ENCODE measurements at places on chromosomes 3 and 15.

- no peak for DNase-seq
Measured at GRCh38 chr3:184602372-184603150, 41.0 kb downstream of the EPHB3 start.

- no peak for DNase-seq
Measured at GRCh38 chr3:120821426-120821825, 78.9 kb downstream of the GTF2E1 start.

- no peak for DNase-seq
Measured at GRCh38 chr3:188905547-188905946, 266.2 kb upstream of the TPRG1 start.

- no peak for DNase-seq
Measured at GRCh38 chr15:69824075-69824876, 273.4 kb downstream of the TLE3 start.

- no peak for DNase-seq
Measured at GRCh38 chr15:92909136-92909781, 9.1 kb downstream of the CHD2 start.

DNA sequence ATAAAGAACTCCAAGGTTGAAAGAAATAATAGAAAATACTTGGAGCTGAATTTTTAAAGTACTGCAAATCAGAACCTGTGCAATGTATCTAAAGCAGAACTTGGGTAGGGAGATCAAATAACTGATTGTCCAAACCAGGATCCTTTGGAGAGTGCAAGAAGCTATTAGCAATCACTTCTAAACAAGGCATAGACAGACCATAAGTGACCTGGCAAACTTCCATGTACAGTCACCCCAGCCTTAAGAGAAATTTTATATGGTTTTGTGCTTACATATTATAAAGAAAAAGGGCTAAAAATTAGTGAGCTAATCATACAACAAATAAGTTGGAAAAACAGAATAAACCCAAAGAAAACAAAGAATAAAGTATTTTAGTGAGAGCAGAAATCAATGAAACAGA, 35.2 kb downstream of the ETV5 start:
- DNase-seq: no peak

DNA sequence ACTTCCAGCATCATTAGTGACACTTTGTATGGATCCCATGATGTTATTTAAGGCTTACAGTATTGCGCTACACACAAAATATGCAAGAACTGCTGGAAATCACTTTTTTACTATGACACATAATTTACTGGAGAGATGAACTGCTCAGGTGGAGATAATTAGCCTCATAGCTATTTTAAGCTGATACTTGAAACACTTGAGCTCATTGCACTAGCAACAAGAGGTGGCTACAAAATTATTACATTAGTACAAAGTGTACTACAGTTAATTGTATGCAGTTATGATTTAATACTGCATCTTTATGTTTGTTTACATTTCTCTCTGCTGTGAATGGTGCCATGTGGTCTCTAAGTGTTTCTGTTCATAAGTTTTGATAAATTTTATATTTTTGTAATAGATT, 6.5 kb upstream of the LZTFL1 start:
- DNase-seq: no peak

- no peak for DNase-seq
Measured at GRCh38 chr3:178083906-178084866, 452.1 kb upstream of the KCNMB2 start.

- DNase-seq: no peak
Measured at GRCh38 chr3:182486463-182486862, 306.8 kb upstream of the ATP11B start.

GRCh38 chr3:51716805-51717204, 9.9 kb downstream of the GRM2 start:
- DNase-seq: no peak

- DNase-seq: no peak
Measured at GRCh38 chr3:28935146-28935545, 345.7 kb upstream of the RBMS3 start.

DNA sequence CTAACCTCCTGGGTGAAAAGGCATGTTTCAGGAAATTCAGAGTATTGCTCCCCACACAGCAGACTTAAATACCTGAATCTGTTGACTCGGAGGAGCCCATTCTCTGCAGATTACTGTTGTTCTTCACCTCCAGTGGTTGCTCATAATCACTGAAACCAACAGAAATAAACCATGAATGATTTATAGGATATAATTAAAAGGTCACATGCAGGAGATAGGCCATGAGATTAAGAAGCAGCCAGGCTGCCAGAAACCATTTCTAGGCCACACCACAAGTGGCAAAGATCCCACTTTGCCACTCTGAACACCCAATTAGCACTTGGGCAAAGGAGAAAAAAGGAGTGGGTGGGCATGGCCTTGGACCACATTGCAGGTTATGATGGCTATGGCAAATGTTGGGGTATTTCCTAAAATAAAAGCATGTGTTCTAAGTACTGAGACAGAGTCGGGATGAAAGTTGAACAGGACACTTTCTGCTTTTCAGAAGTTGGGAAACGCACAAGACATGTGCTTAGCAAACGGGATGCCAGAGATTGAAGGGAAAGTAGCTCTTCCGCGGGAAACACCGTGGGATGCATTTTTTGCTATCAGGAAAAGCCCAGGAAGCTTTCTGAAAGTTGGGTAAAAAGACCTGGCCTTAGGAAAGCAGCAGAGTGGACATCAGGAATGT, 1.5 kb downstream of the CDC25A start:
- DNase-seq: no peak

- no peak for DNase-seq
Measured at GRCh38 chr3:172115787-172116186, 76.4 kb downstream of the FNDC3B start.

DNA sequence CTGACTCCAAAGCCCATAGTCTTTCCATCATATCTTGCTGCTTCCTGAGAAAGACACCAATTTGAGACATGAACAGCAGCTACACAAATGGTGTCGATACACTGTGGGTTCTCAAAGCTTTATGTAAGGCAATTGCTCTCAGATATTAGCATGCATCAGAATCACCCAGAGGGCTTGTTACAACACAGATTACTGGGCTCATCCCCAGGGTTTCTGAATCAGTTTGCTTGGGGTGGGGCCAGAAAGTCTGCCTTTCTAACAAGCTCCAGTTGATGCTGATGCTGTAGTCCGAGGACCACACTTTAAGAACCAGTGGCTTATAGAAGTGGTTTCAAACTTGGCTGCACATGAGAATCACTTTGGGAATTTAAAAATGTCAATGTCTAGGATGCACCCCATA, 86.5 kb downstream of the SEMA6D start:
- no peak for DNase-seq

DNA sequence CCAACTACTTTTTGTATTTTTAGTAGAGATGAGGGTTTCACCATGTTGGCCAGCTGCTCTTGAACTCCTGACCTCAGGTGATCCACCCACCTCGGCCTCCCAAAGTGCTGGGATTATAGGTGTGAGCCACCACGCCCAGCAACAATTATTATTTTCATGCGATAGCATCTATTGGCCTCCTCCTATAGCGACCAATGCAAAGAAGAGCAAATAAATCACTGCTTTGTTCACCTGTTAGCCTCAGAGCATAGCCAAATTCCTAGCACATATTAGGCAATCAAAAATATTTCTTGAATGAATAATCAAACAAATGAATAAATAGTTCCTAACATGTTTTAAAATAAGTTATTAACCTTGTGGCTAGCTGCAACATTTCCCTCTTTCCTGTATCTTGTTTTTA, 36.8 kb upstream of the TNFSF10 start:
- no peak for DNase-seq

DNA sequence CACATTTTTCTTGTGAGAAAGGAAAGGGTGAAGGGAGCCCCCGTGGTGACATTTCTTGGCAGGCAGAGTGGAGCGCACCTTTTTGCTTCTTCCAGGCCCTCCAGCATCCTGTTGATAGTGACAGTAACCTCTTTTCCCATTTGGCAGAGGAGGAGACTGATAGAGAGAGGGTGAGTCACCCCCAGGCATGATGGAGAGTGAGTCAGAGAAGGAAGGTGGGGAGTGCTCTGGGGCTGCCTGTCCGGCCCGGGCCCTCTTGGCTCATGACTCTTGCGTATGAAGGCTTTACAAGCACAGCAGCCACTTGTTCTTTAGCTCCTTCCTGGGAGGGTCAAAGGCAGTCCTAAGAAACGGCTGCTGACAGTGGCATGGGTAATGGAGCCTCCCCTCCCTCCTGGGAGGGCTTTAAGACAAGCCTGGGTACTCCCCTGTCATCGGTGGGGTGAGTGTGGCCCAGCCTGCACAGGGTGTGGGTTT, 16.0 kb downstream of the ANKRD63 start:
- DNase-seq: no peak

GRCh38 chr15:81215983-81216382, 19.3 kb downstream of the IL16 start:
- no peak for DNase-seq

DNA sequence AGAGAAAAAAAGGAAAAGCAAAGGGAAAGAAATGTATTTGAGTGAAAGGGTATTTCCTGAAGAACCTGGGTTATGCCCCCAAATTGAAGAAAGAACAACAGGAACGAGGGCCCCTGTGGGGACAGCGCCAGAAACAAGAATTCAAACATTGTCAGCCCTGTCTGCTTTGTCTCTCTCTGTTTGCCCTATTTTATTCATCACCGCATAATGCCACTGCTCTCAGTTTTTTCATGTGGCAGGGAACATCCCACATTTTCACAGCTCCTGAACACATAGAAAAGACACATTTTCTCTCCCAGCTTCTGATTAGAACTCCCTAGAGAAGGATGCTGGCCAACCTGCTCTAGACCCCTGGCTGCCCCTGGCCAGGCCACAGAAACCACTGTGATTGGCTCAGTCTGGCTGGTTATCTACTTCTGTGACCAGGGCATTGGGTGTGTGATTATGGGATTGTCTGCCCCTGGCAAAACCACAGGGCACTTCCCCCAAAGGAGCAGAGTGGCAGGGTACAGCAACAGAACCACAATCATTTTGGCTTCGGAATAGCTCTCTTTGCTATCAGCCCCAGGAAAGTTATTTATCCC, 31.3 kb upstream of the CCDC54 start:
- no peak for DNase-seq

DNA sequence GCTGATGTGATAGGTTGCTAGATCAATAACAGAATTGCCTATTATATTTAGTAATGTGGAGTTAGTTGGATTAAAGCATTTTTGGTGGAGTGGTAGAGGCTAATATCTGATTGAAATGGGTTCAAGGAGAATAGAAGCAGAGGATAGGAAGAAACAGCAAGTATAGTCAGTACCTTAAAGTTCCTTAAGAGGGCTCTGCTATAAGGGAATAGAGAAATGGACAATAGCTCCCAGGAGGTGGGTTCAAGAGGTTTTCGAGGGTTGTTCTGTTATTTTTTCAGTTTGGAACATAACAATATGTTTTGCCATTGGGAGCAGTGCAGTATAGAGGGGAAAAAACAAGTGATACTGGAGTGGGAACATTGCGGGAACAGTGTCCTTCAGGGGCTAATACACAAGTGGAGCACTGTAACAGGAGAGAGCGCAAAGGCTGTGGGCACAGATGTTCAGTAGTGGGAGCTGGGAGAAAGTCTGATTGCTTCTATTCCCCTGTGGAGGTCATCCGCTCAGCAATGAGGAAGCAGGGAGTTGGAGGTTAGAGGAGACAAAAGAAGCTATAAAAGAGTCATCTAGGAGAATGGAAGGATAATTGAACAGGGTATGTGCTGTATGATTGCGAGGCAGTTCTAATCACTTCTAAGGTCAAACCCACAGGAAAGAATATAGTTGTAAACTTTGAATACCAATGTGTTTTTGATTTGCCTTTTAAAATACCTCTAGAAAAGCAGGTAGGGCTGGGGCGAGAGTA, 3.3 kb downstream of the MRPS11 start:
- DNase-seq: no peak

DNA sequence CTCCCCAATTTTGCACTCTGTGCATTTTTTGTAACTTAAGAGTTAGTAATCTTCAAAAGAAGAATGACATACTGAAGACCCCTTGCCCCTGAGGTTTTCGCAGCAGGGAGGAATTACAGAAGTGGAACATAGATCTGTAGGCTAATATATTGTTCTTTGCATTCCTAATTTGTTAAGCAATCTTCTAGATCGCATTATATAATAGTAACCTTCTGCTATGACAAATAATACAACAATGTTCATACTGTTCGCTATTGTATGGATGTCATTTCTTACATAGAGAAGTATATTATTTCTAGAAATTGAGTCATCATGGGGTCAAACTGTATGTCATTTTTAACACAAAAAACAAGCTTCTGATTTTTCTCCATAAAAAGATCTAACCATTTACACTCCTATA, 95.8 kb upstream of the TGFBR2 start:
- DNase-seq: no peak

DNA sequence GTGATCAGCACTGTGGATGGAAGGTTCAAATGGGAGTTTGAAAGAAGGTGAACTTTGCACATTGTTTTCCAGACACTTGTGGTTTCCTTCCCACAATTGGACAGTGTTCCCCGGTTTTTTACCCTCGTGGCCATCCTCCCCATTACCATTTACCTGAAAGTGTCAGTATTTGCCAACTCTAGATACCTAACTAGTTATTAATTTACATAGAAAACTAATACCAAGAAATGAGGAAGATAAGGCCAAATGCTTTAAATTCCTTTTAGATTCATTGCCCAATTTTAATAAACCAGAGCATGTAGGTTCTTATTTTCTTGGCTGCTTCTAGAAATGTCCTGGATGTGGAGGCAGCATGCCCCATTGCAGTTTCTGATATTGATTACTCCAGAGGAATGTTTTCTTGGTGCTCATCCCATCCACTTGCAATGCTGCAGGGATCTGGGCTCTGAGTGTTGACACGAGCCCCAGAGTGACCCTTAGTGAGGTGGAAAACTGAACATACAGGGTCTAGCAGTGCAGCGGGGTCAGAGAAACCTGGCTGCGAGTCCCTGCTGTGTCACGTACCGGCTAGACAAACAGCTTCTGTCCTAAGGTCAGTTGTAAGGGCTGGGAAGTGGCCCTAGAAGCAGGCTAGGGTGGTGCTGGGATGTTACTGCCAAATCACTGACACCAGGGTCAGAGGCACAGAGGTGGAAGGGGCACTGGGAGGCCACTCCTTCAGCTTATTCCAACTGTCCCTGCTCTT, 23.5 kb downstream of the LSM3 start:
- no peak for DNase-seq

DNA sequence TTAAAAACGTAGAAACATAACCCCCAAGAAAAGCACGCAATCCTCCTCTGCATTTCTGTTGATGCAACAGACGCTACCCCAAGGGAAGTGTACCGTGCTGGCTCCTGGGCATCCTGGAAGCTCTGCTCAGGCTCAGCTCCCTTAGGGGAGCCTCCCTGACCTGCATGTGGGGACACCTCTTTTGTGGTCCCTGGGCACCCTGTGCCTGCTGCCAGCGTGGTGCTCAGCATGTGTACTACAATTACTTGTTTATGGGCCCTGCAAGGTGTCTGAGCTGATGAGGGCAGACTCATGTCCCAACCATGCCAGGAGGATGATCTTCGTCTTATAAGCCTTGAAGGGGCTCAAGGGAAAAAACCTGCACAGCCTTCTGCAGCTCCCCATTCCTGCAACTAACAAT, 18.3 kb downstream of the EHD4 start:
- no peak for DNase-seq

All from GM18507 (cell line).